Breast epithelium (tissue), 4 donors: ENCODE measurements at places on chromosomes 13 and 19.
A peak's percentile ranks its signal among the peaks of the same experiment; 100 is the strongest.

- H3K27me3 ChIP-seq = no peaks in the 10 kb centered on the region
- H3K36me3 ChIP-seq = no peaks in the 10 kb centered on the region
- no peak overlapping the region for H3K4me3 ChIP-seq
- H3K4me1 ChIP-seq = peaks cover 25% of the 10 kb centered on the region
- no peak for DNase-seq
- peak overlapping the region; percentile 75 for H3K27ac ChIP-seq
These were observed 51.8 kb downstream of the TSSK6 start for GRCh38 chr19:19463348-19464117.

DNA sequence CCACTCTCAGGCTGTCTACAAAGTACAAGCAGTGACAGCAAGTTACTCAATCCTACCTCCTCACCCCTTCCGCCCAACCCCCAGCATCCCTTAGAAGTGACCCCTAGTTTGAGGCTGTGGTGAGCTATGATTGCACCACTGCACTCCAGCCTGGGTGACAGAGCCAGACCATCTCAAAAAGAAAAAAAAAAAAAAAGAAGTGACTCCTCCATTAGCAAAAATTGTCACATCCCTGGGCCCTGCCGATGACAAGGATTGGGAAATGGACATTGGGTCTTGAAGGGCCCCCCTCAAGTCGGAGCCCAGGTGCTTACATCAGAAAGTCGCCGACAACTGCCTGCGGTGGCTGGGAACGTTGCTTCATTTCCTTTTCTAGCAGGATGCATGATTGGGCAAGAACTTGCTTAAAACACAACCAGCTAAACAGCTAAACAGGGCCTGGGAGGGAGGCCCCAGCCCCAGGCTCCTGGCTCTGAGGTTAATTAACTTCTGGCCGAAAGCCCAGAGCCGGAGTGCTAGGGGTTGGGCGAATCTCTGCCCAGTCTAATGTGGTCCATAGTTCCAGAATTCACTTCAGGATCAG is 15.3 kb downstream of the RAB3D start:
- peak; percentile 66 for DNase-seq
- no peak overlapping the region for H3K4me3 ChIP-seq
- peak overlapping the region; percentile 85 for H3K27ac ChIP-seq

- no peak overlapping the region for H3K4me3 ChIP-seq
- H3K27me3 ChIP-seq = no peaks in the 10 kb centered on the region
- H3K4me1 ChIP-seq = no peaks in the 10 kb centered on the region
- H3K36me3 ChIP-seq = no peaks in the 10 kb centered on the region
These were observed 22.2 kb downstream of the DCLK1 start for GRCh38 chr13:36108954-36109353.

DNA sequence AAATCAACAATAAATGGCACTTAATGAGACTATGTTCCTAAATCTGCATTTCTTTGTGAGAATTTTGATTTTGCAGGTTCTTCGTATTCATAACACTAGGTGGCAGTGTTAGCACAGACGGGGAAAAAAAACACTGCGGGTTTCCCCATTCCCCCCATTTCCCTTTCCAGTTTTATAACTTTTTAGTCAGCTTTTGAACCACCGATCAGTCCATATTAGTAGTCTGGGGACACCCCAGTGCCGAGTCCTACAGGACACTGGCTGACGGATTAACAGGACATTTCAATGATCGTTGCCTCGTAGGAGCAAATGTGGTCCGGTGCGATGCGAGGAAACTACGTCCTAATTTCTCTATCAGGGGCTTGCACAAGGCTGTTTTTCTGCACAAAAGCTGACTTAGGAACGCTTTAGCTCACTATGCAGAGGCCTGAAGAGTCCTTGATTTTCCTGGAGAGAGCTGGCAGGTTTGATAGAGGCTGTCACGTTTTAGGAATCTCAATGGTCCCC is 234.3 kb downstream of the LMO7 start:
- H3K27me3 ChIP-seq = no peaks in the 10 kb centered on the region
- H3K4me1 ChIP-seq = no peaks in the 10 kb centered on the region
- no peak for DNase-seq

GRCh38 chr13:62126400-62126799 is 710.8 kb upstream of the PCDH20 start:
- no peaks in the 10 kb centered on the region for H3K4me1 ChIP-seq
- no peak overlapping the region for H3K4me3 ChIP-seq
- no peak overlapping the region for H3K27ac ChIP-seq

- DNase-seq = peak; percentile 73
- no peak overlapping the region for H3K4me3 ChIP-seq
- H3K27me3 ChIP-seq = no peaks in the 10 kb centered on the region
- no peak overlapping the region for H3K27ac ChIP-seq
- H3K36me3 ChIP-seq = no peaks in the 10 kb centered on the region
These were observed 16.4 kb upstream of the CYP2B6 start for GRCh38 chr19:40974633-40975037.

- no peak overlapping the region for H3K4me3 ChIP-seq
- H3K36me3 ChIP-seq = no peaks in the 10 kb centered on the region
- H3K27me3 ChIP-seq = no peaks in the 10 kb centered on the region
- H3K27ac ChIP-seq = no peak overlapping the region
These were observed 33.5 kb upstream of the UFM1 start for GRCh38 chr13:38316129-38316528.

DNA sequence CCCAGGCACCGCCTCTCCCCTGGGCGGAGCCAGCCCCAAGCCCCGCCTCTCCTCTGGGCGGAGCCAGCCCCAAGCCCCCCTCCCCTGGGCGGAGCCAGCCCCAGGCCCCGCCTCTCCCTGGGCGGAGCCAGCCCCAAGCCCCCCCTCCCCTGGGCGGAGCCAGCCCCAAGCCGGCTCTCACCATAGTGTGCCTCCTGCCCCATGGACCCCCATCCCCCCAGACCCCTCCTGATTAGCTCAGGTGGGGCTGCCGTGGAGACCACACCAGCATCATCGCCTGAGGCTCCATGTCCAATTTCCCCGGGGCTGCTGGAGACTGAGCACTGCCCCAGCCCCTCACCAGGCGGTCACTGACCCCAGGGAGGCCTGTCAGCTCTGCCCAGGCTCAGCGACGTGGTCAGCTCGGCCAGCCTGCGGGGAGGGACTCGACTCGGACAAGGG is 4.2 kb upstream of the MADCAM1 start:
- H3K4me1 ChIP-seq = no peaks in the 10 kb centered on the region
- H3K4me3 ChIP-seq = no peak overlapping the region
- DNase-seq = no peak
- H3K36me3 ChIP-seq = no peaks in the 10 kb centered on the region
- peaks cover 5% of the 10 kb centered on the region for H3K27me3 ChIP-seq

DNA sequence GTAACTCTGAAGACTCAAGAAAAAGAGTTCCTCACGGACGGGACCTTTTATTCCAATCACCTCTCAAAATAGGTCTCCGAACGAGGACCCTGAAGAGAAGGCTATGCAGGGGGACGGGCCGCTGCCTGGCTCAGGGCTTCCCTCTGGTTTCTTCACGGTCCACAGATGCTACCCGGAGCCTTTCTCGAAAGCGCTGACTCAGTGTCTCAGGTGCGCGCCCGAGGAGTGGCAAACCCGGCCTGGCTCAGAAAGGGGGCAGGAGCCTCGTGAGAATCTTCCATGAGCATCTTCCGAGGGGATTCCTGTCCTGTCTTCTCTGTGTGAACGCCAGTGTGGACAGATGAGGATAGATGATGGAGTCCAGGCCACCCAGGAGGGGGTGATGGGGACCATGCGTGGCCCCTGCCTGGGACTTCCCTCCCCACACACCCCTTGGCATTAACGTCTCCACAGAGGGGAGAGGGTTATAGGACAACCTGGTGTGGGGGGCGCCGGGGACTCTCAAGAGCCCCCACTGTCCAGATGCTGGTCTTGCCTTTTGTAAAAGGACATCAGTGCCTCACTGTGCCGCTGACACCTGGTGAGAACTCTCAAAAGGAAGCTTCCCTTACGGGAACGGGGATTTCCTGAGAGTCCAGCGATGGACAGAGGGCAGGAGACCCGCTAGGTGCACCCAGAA is 16.5 kb downstream of the LSM4 start:
- no peaks in the 10 kb centered on the region for H3K27me3 ChIP-seq
- H3K4me1 ChIP-seq = peaks cover 4% of the 10 kb centered on the region
- no peak for DNase-seq
- H3K4me3 ChIP-seq = no peak overlapping the region
- H3K36me3 ChIP-seq = no peaks in the 10 kb centered on the region
